ENCODE measurements at places on chromosomes 2 and 18.

- no peak for DNase-seq
Observed at GRCh38 chr2:229244975-229245374, 26.1 kb downstream of the PID1 start.

- DNase-seq: no peak
Observed at GRCh38 chr2:216851486-216852090, 8.3 kb downstream of the TNP1 start.

- peak; percentile 75 for DNase-seq
Observed at GRCh38 chr2:96116424-96116878, at the start of gene ADRA2B. ADRA2B (minus strand) TSS chr2:96116571; CDS start chr2:96116149, 422 bp downstream.

DNA sequence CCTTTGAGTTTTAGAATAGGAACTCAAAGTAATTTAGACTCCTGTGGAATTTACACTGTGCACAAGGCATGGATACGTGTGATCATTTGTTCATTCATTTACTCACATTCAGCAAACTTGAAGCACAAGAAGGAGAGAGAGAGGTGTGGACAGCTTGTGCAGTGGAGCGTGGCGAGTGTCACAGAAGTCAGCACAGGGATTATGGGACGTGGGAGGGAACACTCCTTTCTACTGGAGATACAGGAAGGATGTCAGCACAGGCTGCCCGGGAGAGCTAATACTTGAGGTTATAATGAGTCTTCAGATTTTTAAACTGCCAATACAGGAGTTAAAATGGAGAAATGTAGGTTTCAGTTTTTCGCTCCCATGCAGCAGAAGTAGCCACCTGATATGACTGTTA is 7.0 kb downstream of the FAM228A start:
- DNase-seq: no peak

DNA sequence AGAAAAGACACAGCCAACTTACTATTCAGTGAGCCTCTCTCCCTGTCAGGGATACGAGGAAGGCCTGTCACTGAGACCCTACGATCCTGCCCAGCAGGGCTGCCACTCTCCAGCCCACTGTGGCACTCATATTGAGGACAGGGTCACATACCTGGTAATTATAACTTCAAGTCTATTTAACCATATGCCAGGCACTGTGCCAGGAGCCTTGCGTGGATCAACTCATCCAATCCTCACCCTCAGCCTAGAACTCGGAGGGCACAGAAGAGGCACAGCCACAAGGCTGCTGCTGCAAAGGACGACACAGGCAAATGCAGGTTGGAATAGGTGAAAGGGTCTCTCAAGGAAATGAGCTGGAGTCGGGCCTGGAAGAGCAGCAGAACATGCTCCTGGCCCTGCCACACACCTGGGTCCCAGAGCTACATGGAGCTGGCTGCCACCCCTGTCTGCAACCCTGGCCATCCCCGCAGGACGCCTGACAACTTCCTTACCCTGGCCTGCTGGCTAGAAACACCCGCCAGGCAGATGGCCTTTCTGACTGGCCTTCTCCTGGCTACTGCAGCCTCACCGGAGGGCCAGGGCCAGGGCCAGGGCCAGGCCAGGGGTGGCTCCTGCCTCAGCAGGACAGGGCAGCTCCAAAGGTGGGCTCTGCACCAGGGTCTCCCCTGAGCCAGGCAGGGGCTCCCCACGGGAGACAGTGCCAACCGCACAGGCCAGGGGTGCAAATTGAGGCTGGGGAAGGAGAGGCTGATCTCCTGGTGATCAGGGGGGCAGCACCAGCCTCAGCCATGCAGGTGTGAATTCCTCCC is 32.1 kb upstream of the SLC66A3 start:
- no peak for DNase-seq

DNA sequence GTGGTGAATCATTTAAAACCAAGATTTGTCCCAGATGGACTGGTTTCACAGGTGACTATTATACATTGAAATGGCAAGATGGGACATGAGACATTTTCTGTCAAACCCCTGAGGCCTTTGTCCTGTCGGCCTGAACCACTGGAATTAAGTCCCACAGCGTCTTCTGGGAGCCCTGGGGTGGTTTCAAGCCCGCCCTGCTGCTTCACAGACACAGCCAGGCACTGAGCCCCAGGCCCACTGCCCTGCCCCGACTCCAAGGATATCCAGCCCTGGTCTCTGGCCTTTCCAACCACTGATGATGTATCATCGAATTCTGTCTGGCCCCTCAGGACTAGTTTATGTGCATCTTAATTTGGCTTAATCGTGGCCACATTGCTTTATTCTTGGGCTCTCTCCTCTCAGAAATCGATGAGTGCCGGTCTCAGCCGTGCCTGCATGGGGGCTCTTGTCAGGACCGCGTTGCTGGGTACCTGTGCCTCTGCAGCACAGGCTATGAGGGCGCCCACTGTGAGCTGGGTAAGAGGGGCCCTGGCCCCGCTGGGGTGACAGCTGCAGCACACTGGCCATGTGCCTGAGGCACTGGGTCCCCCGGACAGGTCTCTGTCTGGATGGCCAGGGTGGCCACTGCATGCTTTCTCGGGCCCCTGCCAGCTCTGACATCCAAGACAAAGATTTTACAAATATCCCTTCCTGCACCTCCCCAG is 39.5 kb downstream of the MTERF4 start:
- DNase-seq: no peak

DNA sequence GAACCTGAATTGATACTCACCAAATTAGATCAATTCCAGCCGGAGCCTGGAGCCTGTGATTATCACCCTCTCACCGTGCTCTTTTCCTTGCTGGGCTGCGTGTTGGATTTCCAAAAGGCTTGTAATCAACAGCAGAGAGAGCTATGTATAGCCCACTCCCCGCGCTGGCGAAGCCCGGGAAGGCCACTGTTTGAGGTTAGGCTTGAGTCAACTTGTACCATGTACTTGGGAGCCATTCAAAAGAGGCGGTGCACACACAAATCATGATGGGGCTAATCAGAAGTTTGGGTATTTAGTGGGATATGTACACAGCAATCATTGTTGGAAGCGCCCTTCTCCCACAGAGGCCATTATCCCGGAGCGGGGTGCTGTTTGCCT is 151.6 kb downstream of the GLI2 start:
- no peak for DNase-seq

GRCh38 chr2:160157861-160158829 is 41.9 kb downstream of the ITGB6 start:
- no peak for DNase-seq

DNA sequence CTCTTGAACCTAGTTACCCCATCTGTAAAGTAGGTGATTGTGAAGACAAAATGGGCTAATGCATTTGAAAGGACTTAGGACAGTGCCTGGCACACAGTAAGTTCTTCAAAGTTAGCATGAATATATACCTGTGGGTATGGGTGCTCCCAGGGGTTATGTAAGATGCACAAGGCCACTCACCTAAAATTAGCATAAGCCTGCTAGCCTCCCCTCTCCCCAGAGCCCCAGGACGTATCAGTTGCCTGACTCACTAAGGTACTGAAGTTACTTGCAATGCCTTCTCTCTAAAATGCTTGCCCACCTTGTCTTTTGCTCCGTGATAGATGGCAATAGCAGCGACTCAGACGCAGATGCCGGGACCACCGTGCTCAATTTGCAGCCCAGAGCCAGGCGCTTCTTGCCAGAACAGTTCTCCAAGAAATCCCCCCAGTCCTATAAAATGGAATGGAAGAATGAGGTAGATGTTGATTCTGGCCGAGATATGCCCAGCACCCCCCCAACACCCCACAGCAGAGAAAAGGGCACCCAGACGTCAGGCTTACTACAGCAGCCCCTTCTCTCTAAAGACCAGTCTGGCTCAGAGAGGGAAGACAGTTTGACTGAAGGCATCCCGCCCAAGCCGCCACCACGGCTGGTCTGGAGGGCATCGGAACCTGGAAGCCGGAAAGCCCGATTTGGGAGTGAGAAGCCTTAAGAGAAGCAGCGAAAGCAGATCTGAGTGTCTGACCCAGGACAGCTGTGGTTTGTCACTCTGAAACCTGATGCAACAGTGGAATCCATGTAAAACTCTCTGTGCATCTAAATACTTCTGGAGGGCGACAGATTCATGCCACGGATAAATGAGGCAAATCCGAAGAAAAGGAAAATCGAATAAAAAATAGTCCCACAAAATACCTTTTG is 53.8 kb upstream of the TMEM182 start:
- DNase-seq: no peak

DNA sequence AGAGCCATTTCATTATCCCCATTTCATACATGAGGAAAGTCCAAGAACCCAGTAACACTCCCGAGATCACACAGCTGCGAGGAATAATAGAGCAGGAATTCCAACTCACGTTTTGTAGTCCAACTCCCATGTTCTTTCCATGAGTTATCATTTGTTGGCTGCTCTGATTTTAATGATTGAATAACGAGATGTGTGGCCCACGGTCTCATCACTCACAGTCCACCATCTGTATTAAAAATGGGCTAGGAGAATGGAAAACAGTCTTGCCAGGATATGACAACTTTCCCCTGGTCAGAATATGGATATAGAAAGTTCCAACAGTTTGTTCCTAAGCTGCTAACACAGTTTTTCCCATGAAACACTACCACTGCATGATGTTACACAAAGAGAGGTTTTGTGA is 147.5 kb downstream of the METTL4 start:
- no peak for DNase-seq

- DNase-seq: no peak
Observed at GRCh38 chr18:9906481-9906880, 7.3 kb upstream of the VAPA start.

DNA sequence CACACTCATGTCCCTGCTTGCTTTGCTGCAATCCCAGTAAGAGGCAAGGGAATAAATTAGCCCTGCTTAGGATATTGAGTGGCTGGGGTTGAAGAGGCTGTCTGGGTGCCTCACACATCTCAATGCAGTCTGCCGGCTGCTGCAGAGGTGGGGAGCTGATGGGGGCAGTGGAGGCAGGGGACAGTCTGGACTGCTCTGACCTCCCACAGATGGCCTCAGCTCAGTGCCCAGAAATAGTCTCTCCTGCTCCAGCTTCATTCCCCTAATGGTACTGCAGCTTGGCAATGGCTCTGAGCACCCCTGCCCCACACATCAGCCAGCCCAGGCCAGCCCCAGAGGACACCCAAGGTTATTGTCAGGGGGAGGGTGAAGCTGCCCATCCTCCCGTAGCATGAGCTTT is 21.5 kb upstream of the TNS1 start:
- DNase-seq: no peak

- no peak for DNase-seq
Observed at GRCh38 chr2:172082105-172082943, 3.0 kb upstream of the DLX1 start.

- DNase-seq: no peak
Observed at GRCh38 chr2:29047083-29047845, 27.1 kb downstream of the PCARE start.

DNA sequence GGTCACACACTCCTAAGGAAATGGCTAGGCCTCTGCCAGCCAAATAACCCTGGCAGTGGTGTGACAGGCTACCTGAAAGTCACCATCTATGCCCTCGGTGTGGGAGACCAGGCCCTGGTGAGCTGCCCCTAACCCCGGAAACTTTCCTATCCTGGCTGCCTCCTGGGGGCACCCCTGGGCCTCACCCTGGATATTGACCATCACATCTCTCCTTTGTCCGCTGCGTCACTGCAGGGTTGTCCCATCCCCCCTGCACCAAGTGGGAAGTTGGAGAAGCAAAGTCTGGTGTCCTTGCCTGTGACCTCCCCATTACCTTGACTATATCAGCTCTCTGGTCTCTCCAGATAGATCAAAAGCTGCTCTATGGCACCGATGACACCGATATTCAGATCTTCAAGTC is 18.8 kb downstream of the FER1L5 start:
- no peak for DNase-seq

DNA sequence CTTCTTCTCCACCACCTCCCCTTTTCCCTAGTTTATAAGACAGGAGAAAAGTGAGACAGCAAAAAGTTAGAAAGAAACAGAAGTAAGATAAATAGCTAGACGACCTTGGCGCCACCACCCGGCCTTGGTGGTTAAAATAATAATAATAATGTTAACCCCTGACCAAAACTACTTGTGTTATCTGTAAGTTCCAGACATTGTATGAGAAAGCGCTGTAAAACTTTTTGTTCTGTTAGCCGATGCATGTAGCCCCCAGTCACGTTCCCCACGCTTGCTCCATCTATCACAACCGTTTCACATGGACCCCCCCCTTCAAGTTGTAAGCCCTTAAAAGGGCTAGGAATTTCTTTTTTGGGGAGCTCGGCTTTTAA is 1.5 kb upstream of the BUB1 start:
- no peak for DNase-seq

DNA sequence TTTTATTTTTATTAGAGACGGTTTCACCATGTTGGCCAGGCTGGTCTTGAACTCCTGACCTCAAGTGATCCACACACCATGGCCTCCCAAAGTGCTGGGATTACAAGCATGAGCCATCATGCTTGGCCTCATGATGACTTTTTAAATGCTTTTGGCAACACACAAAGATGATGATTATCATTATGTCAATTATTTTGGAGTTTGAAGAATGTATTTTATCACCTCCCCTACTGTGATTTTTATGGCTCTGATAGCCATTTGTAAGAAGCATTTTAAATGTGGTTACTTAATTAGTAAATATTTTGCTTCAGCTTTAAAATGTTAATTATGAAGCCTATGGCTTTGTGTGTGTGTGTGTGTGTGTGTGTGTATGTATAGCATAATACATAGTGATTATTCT is 45.1 kb upstream of the RAB27B start:
- DNase-seq: no peak

DNA sequence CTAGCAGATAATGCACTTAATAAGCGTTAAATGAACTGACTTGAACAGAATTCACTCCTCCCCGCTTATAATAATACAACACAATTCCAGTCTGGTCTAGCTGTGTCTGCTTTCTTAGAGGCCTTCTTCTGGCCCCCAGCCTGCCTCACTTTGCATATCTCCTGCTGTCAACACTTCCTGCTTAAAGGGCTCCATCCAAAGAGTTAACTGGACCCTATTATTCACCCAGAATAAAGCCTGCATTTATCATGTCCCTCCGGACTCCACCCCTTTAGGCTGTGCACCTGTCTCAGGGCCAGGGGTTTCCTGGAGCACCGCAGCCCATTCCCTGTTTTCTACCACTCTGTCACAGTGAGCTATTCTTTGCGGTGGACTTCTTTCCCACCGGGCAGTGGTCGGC is 292.8 kb upstream of the FBXO11 start:
- no peak for DNase-seq

DNA sequence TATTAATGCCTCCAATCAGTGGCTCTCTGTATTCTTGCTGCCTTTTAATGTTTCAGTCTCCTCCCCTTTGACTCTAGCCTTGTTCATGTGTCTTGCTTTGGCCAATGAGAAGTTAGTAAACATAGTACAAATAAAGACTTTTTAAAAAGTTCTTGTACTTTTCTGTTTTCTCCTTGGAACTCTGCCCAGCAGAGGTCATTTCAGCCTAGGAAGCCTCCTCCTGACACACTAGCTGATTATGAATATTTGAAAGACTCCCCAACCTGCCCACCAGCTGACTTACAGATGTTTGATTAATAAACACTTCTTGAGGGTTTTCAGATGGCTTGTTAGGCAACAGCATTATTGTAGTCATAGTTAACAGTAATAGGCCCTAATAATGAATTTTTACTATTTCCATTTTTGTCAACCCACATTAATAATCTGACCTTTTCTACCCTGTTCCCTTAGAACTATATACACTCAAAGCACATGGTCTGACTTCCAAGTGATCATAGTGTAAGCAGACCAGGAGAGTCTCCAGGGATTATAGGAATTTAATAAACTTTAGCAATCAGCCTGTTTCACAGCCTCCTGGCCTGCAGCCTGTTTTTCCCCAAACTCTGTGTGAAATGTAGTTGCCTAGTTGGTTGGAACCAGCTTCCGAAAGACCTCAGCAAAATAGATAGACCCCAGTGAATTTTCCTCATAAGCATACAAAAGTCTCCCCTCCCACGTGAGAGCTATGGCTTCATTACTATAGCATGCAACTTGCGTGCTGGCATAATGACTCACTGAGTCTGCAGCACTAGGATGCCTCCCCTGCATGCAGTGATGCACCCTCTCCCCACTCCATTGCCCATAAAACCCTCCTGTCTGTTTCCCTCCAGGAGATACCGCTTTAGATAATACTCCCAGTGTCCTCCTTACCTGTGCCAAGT is 670.7 kb upstream of the ZNF804A start:
- DNase-seq: no peak

Data from stimulated activated CD4-positive, alpha-beta T cell treated with anti-CD3 and anti-CD28 coated beads, Interleukin-15, amount 100 ng/mL, for 1 hour (primary cell).